CD4-positive, alpha-beta T cell treated with Interleukin-4 for 1 hour (primary cell): ENCODE measurements at places on chromosomes 6 and 20.

DNA sequence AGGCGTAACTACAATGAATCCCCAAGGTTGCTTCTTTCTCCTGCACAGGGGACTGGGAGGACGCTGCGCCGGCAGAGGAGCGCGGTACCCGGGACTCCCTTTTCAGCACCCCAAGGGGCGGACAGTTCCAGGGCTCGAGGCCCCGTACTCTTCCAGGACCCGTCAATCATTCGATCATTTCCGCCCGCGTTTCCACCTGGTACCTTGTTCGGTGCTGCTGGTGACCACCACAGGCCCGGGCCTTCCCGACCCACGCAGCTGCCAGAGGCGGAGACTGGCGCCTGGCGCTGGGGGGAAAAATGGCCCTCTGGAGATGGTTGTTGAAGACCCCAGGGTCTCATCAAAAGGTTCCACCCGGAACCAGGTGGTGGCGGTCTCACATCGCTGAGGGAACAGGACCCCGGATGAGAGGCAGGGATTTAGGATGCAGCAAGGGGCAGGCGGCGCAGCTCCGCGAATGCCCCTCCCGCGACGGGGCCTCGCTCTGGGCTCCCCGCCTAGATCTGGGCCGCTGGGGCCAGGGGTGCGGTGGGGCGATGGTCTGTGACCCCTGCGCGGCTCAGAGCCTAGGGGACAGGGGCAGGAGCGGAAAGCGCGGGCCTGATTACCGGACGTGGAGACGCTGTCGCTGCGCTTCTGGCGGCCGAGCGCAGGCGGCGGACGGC is 744 bp downstream of the VSX1 start:
- DNase-seq, result no peak

GRCh38 chr6:21335591-21335990 is 258.0 kb upstream of the SOX4 start:
- DNase-seq, result no peak

DNA sequence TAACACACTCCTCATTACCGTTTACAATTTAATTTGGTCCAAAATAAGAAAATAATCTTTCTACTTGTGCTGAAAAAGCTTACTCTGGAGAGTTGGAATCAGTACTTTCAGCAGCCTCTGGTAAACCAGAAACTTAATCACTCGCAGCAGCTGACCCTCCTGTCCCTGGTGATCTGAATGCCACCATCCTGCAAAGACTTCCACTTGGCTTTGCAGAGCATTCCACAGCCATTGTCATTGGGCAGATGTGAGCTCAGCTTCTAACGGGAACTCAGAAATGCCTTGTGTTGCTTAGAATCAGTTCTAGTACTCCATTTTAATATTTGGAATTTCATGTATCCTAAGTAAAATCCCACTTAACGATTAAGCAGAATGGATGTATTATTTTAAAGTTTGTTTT is 59.7 kb downstream of the PHACTR1 start:
- no peak for DNase-seq

- no peak for DNase-seq
Observed at GRCh38 chr6:56154076-56154475, 93.3 kb downstream of the COL21A1 start.

- DNase-seq, result no peak
Observed at GRCh38 chr6:42787063-42787472, 5.2 kb downstream of the BICRAL start.

GRCh38 chr6:1390133-1390945 is 963 bp downstream of the FOXF2 start:
- peak; percentile 17 for DNase-seq

DNA sequence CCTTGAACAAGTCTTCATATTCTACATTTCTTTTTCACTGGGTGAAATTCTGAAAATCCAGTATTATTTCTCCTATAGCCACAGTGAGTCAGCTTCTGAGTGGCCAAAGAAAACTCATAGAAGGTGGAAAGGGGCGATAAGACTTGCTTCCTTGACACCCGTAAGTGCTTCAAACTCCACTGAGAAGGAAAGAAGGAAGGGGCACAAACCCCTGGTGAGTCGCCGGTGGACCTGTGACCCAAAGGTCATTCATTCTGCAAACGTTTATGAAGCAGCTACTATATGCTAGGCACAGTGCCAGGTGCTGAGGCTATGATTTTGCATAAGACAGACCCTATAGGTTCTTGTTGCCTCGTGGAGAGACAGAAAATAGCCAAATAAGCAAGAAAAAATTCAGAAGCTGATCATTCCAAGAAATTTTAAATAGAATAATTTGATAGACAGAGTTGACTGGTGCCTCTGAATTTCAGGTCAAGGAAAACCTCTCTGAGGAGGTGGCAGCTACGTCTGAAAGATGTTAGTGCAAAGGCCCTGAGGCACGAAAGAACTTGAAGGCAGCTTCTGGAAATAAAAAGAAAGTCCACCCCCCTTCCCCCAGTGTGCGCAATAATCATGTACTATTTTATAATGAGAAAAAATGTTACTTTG is 118.2 kb downstream of the CD24 start:
- no peak for DNase-seq

- no peak for DNase-seq
Observed at GRCh38 chr20:54711071-54711470, 235.7 kb downstream of the DOK5 start.

DNA sequence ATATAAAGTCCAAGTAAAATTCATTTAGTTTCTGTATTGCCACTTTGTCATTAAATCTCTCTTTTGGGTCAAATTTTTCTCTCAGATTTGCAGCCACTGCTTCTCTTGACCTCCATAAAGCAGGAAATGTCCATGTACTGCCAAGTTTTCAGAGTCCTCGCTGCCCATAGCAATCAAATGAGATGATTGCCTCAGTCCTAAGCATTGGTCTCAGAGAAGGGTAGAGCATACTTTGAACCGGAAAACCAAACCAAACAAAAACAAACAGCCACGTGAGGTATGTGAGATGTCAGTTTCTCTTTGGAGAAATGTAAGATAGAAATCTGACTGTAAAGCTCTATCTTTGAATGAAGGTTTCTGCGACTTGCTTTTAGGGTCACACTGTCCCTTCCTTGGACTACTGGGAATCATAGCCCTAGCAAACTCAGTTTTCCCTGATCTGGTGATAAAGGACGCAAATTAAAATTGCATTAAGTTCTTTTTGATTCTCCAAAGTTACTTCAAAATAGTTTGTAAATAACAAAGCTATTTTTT is 505.4 kb upstream of the CITED2 start:
- no peak for DNase-seq

- no peak for DNase-seq
Observed at GRCh38 chr20:60636417-60636816, 615.6 kb upstream of the CDH4 start.

DNA sequence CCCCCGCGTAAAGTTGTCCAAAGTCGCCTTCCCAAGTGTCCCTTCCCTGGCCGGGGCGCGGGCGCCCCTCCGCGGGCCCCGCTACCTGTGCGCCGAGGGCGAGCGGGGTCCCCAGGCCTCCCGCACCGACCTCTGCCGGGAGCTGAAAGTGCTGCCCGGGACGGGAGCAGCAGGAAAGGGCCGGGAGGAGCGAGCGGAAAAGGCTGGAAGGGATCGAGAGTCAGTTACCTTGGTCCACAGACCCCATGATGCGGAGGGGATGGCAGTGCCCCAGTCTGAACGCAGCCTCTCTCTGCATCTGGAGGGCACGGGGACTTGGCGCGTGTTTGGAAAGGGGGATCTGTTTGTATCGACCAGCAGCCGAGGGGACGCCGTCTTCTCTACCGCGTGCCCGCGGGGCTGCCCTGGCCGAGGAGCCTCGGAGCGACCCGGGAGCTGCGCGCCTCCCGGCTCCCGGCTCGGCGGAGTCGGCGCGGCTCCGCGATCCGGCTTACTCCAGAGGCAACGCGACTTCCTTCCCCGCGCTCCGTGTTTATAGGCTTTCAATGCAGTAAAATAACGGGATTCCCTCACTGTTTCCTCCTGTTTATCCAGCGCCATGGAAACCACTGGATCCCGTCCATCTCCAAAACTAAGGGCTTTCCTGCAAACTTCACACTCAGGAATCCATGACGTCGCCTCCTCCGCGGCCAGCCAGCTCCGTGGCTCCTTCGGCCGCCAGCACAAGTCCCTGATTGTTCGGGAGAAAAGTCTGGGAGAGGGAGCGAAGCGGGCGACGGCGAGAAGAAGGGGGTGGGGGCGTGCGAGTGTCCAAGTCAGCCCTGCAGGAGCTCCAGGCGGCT is 20.0 kb upstream of the NFATC2 start:
- no peak for DNase-seq

- no peak for DNase-seq
Observed at GRCh38 chr6:51336185-51336584, 517.5 kb downstream of the TFAP2B start.

DNA sequence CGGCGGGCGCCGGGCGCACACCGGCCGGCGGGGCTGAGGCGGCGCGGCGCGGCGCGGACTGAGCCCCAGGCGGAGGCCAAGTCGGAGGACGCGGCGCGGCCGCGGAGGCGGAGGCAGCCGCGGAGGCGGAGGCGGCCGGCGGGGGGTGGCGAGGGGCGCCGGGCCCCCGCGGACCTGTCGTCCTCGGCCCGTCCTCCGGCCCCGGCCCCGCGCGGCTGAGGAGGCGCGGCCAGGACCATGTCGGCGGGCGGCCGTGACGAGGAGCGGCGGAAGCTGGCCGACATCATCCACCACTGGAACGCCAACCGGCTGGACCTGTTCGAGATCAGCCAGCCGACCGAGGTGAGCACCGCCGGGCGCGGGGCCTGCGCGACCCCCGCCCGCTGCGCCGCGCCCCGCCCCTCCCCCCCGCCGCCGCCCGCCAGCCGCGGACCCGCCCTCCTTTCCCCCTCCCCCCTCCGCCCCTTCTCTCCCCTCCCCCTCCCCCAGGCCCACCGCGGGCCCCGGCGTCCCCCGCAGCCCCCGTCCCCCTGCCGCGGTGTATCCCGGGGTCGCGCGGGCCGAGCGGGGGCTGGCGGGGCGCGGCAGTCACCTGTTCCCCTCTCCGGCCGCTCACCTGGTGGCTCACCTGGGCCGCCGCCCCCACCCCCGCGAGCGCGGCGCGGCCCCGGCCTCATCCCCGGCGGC is at the start of gene AFDN:
Gene AFDN (plus strand): TSS at position 16 of the 687 bp plus-strand sequence. CDS start 222 bp downstream, at position 238.
- DNase-seq, result peak; percentile 23

DNA sequence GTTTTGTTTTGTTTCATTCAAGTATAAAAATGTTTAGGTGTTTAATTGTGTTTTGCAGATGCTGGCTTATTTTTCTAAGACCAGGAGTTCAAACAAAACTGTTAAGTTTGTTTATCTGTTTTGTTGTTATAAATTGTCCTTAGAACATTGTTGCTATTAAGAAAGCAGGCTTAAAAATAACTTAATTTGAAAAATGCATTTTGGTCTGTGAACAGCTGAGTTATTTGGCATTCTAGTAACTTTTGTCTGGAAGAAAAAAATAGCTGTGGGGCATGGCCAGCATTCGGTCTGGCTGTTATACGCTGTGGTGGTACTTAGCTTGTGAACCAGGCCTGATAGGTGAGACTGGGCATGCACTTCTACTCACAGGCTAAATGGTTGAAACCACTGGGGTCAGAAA is 37.8 kb downstream of the SLX4IP start:
- no peak for DNase-seq

GRCh38 chr6:149111556-149112115 is 205.9 kb upstream of the TAB2 start:
- DNase-seq, result no peak

GRCh38 chr6:37531026-37531425 is 31.3 kb upstream of the CCDC167 start:
- DNase-seq, result no peak

- no peak for DNase-seq
Observed at GRCh38 chr6:34697904-34698559, 1.5 kb upstream of the ILRUN start.

DNA sequence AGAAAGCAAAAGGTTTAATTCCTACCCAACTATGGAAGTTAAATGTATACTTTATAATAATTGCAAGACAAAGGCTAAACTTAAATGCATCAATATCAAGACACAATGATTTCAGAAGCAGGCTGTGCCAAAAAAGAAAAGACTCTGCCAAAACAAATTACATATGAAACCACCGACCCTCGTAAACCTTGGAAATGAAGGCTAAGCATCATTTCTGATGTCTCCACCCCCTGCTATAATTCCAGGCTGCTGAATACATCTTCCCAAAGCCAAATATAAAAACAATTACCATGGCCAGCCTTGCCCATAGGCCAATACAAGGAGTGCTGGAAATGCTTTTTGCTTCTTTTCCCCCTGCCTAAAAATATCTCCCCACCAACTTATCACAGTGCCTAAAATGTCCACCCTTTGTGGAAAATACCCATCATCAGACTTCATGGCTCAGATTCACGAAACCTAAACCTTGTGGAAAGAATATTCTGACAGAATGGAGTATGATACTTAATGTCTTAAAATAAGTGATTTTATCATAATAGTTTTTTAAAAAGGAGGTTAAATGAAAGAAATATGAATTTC is 37.4 kb downstream of the RCAN2 start:
- DNase-seq, result no peak

DNA sequence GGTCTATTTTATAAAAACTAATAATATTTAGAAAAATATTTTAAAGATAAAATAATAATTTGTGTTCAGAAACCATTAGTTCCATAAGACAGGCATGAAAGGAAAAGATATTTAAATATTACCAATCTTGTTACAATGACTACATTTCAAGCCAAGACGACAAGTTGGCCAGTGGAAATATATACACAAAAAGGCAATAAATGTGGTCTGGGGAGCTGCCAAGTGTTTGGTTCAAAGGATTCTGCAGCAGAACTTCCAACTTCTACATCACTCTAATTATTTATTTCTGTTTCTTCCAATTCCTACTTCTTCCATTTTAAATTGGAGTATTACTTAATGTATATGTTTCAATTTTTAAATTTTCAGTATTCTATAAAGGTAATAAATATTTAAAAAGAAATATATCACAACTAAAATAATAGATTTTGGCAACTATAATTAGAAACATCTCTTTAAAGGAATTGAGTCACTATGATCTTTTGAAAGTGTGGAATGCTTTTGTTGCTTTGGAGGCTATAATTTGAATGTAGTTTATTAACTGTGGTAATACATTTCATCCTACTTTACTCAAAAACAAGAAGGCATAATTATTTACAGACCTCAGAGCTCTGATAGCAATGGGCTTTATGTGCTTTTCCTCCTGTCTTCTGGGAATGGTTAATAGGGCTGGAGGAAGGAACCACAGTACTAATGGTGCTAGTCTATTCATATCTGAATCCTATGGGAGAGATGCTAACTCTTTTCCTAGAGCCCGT is 129.7 kb upstream of the FAM184A start:
- no peak for DNase-seq

DNA sequence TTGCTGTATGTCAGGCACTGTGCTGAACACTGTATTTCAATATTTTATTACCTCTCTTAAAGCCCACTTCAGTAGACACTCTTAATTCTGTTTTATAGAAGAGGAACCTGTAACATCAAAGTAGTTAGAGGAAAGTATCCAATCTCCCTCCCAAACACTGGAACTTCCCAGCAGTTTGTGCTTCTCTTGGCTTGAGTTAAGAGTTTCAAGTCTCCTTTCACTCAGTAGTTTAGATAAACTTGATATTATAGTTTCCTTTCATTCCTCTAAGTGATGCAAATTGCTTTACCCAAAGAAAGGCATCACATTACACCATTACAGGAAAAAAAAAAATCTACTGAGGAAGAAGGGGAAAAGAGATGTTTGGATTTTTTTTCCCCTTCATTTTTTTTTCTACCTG is 164.3 kb downstream of the TSHZ2 start:
- DNase-seq, result no peak

GRCh38 chr6:170360476-170360875 is 53.9 kb downstream of the FAM120B start:
- no peak for DNase-seq
